ENCODE measurements at places on chromosomes 7 and 10.

- no peak for DNase-seq
These were observed 569.1 kb downstream of the DNAJB6 start for GRCh38 chr7:157905651-157906461.

- no peak for DNase-seq
These were observed 67.9 kb downstream of the ADD3 start for GRCh38 chr10:110075686-110076085.

- no peak for DNase-seq
These were observed 2.8 kb downstream of the KCTD7 start for GRCh38 chr7:66631471-66631870.

- no peak for DNase-seq
These were observed at the start of gene SAMD9L for GRCh38 chr7:93148144-93148543. Gene SAMD9L, minus strand, starts transcription at chr7:93148385. Its CDS starts 12,414 bp downstream, at chr7:93135971.

DNA sequence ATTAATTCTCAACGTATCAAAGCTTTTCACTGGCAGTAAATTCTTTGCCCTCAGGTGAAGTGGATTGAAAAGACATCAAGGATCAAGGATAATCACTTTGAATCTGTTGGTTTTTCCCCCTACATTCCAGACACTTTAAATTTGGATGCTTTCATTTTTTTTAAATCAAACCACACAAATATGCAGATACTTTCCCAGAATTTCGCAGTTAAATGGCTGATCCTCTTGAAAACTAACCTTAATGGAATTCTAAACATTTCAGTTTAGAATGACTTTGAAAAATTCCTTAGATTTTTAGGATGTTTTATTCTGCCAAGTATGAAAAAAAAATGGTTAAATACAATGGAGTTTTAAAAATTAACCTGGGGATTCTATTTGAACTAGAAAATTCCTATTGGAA lies 325.9 kb downstream of the GFRA1 start:
- no peak for DNase-seq

DNA sequence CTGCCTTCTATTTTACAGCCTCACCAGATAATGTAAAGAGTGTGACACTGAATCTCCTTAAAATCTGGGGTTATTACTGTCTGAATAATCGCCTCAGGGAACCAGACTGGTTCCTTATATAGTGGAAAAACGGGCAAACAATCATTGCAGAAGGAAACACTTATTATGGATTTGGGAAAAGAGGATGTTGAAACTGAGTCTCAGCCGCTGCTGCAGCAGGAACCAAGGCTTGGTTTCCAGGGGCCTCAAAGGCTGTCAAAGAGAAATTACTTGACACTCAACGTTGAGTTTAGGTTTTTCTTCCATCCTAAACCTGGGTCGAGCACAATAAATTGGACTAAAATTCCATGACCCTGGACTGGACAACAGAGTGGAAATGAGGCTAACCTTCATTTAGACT lies 103.8 kb upstream of the AHR start:
- no peak for DNase-seq

DNA sequence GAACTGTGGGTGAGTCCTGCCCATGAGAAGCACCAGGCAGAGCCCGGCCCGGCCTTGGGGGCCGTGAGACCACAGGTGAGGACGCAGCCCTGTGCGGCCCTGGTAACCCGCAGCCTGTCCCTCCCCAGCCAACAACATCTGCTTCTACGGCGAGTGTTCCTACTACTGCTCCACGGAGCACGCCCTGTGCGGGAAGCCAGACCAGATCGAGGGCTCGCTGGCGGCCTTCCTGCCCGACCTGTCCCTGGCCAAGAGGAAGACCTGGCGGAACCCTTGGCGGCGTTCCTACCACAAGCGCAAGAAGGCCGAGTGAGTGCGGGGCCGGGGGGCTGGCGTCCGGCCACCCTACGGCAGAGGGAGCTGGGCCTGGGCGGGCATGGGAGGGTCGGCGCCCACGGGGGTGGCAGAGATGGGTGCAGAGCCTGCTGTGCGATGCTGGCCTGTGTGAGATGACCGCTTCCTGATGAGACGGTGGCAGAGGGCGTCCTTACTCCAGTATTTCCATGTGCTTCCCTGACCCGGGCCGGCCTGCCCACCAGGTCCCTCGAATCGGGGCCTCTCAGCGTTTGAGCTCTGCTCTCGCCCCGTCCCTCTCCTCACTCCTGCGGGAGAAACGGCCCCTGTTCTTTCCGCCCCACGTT lies 34.1 kb upstream of the FOXL3 start:
- DNase-seq = no peak

- no peak for DNase-seq
These were observed 18.4 kb downstream of the ADAM8 start for GRCh38 chr10:133258066-133258817.

GRCh38 chr7:47724335-47724982 lies 142.5 kb upstream of the TNS3 start:
- no peak for DNase-seq

DNA sequence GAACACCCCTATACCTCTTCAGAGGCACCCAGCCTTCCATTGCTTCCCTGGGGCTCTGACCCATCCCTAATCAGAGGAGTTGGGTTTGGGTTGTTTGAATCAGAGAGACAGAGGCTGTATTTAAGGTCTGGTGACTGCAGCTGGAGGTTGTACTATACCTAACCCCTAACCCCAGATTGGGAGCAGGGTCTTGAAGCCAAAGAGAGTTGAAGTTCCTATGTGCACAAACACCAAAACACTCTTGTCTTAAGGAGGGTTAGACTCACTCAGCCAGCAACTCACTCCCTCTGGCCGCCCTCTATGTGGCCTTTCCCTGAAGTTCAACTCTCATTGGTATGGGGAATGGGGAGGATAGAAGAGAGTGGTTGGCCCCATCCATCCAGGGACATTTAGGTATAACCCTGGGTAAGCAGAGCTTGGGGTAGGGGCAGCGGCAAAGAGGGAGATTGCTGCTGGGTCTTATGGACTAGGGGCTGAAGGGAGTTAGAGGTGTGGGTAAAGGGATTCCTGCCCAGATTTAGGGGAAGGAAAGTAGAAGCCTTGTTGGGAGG lies 80.0 kb downstream of the PAX2 start:
- DNase-seq = no peak

- DNase-seq = no peak
These were observed 20.5 kb downstream of the CLEC2L start for GRCh38 chr7:139543801-139544603.

GRCh38 chr10:69232252-69232651 lies 12.1 kb downstream of the HKDC1 start:
- no peak for DNase-seq

- DNase-seq = no peak
These were observed 26.1 kb downstream of the MYPN start for GRCh38 chr10:68135362-68135761.

- no peak for DNase-seq
These were observed 85.5 kb upstream of the CACUL1 start for GRCh38 chr10:118840071-118840775.

GRCh38 chr10:4310172-4310571 lies 515.8 kb upstream of the AKR1E2 start:
- DNase-seq = no peak

GRCh38 chr10:34323192-34323591 lies 491.9 kb downstream of the PARD3 start:
- no peak for DNase-seq
